ENCODE measurements at places on chromosomes 7 and 10.

GRCh38 chr10:117640406-117640805 lies 97.9 kb downstream of the EMX2 start:
- DNase-seq = no peak

- DNase-seq = no peak
Observed at GRCh38 chr7:49666764-49667163, 106.7 kb upstream of the VWC2 start.

GRCh38 chr7:151752816-151753595 lies 123.9 kb downstream of the PRKAG2 start:
- DNase-seq = no peak

GRCh38 chr7:21718391-21718790 lies 175.6 kb downstream of the DNAH11 start:
- DNase-seq = no peak

DNA sequence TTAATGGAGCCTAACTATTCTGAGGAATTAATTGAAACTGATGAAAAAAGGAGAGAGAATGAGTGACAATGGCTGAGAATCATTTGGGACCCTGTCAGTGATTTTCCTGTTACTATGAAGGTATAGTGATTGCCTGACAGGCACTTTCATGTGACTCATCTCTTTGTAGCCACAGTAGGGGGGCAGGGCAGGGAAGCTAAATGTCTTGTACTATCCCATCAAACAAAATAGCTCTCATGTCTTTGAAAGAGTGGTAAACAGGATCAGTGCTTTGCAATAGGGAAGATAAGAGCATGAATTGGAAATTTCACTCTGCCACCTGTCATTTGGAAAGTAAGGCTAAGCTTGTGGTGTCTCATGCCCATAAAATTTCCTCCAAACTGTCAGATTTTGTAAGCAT lies 94.5 kb upstream of the GSDME start:
- no peak for DNase-seq

- no peak for DNase-seq
Observed at GRCh38 chr7:4065190-4065589, 616.9 kb upstream of the FOXK1 start.

DNA sequence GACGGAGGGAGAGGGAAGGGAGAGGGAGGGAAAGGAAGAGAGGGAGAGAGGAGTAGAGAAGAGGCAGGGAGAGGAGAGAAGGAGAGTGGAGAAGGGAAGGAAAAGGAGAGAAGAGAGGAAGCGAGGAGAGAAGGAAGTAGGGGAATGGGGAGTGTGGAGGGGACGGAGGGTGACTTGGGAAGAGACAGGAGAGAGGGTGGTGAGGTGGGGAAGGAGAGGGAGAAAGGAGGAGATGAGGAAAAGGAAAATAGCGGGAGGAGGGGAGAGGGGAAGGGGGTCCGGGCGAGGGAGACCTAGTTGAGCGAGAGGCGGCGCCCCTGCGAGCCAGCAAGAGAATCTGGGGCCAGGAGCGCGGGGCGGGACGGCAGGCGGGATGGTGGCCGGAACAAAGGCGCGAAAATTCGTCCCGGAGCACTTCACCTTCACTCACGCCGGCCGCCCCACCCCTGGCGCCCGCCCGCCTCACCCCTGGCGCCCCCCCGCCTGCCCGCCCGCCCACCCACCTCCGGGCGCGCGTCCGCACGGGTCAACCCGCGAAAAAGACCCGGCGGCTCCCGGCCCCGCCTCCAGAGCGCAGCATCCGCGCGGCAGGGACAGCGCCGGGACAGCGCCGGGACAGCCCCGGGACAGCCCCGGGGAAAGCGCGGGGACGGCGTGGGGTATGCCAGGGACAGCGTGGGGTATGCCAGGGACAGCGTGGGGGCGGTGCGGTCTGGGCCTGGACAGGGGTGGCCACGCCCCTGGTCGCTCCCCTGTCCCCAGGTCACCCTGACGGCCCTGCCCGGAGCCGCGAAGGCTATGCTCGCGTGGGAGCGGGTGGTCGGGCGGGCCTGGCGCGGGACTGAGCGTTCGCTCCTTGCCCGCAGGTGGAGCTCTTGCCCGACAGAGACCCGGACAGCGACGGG lies 4.2 kb downstream of the VSTM2A start:
- no peak for DNase-seq

DNA sequence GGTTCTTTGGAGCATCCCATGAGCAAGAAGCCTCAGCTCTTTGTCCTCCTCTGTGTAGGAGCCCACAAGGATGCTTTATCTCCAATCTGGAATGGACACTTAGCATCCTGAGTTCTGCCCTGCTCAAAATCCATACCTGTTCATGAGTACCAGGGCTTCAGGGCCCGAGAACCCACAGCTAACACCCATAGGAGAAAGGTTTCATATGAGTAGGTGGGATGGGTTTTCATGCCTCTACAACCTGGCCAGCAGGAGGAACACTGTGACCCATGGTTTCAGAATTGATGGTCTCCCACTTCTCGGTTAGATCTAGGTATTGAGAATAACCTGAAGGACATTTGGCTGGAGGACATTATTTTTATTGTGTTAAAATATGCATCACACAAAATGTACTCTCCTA lies 57.8 kb downstream of the TBXAS1 start:
- DNase-seq = no peak

DNA sequence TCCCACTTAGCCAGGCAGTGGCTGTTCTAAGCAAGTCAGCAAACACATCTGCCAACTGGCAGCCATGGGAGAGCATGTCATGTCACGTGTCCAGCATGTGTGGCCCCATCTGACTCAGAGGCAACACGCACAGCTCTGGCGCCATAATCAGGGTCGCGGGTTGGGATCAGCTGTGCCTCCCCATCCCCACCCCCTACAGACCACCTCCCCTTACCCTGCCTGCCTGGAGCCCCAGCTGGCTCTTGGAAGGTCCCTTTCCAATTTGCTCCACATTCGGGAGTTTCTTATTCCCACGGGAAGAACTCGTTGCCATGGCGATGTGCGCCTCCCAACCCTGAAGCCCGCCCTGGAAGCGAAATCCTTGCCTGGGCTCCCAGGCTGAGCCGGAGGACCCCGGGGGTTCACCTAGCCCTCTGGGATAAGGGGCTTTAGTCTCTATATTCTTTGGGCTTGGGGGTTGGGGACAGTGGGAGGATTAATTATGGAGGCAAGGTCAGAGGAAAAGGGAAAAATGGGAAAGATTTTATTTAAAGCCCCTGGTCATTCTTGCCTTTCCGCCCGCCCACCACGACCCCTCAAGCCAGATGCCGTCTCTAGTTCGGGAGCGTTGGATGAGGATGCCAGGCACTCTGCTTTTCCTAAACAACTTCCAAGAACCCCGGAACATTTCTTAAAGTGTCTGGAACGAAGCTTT lies 283.7 kb downstream of the ZEB1 start:
- DNase-seq = no peak

DNA sequence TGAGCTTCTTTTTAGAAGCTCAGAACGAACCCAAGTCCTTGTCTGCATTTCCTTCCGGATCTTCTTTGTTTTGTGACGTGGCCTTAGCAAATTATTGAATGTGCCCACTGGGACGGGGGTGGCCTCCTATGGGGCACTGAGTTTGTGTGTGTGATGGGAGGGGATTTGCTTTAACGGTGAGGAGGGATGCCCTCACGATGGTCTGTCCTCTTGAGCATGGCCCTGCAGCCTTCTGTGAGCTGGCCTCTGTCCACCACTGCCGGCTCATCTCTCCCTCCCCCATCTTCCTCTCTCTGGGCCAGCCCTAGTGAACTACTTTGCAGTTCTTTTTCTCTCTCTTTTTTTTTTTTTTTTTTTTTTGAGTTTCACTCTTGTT lies 62.9 kb upstream of the MKRN1 start:
- no peak for DNase-seq

- DNase-seq = no peak
Observed at GRCh38 chr10:63169624-63170023, 36.5 kb downstream of the NRBF2 start.

GRCh38 chr10:86288695-86289576 lies 77.7 kb downstream of the GRID1 start:
- DNase-seq = no peak

GRCh38 chr10:15841696-15842095 lies 18.6 kb downstream of the MINDY3 start:
- peak; percentile 26 for DNase-seq

DNA sequence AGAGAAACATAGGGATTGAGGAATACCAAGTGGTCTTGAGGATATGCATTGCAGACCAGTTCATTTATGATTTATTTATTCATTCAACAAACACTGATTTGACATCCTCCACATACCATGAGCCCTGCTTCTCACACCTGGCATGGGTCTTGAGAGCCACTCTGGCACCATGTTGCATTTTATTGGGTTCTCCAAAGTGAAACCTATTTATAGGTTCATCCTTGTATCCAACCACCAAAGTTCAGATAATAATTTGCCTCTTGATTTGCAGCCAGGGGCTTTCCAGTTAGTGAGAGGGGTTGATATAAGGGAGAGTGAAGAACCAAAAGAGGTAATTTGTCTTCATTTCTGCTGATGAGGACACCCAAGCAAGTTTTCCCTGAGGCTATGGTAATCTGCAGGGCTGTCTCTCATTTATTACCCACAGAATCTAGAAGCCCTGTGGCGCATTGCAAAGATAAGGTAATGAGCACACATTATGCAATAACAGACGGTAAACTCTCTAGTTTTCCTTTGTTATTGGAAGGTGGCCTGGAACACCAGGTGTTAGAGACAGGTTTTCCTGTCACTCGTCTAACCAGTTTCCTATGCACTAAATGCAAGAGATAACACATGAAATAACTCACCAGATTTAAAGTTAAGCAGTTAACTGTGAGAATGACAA lies 28.8 kb upstream of the ICA1 start:
- no peak for DNase-seq

DNA sequence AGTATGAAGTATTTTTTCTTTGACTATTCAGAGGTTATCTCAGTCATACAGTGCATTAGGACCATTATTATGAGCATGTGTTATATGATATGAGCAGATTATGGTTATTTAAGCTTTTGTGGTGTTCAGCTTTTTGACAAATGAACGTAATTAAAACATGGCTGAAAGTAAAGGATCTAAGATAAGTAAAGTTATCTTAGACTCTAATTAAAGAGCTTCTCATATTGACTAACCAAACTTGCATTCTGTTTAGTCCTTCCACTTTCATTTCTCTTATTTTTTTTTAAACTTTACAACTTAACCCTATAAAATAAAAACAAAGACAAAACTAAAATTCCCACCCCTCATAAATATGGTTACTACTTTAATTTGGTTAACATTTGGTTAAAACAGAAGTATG lies 6.9 kb upstream of the GPR85 start:
- DNase-seq = no peak

- no peak for DNase-seq
Observed at GRCh38 chr7:80273327-80273726, 138.7 kb downstream of the GNAI1 start.

DNA sequence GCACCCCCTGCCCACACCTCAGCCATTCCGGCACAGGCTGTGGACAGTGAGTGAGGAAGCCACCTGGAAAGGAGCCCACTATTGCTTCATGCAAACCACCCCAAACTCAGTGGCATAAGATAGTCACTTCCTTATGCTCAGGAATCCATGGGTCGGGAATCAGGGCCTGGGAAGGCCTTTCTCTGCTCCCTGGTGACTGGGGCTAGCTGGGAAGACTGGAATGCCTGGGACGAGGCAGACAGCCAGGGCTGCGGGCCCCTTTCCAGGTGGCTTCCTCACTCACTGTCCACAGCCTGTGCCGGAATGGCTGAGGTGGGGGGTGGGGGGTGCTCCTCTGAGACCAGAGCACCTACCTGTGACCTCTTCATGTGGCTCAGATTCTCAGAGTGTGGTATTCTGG lies 74.1 kb upstream of the GRB10 start:
- DNase-seq = no peak

- DNase-seq = peak; percentile 61
Observed at GRCh38 chr10:114879541-114880158, 58.1 kb downstream of the FHIP2A start.

DNA sequence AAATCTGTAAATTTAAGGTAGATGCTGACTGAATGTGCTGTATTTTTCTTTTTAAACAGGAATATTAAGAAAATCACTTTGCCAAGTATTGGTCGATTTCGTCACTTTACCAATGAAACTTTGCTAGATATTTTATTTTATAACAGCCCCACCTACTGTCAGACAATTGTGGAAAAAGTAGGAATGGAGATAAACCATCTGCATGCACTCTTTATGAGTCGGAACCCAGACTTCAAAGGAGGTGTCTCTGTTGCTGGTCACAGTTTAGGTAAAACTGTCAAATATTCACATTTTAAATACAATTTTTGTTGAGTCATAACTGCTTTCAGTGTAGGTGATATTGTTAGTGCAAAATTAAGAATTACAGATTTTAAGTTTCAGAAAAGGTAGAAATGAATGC lies 25.2 kb downstream of the SEC23IP start:
- DNase-seq = peak; percentile 23

DNA sequence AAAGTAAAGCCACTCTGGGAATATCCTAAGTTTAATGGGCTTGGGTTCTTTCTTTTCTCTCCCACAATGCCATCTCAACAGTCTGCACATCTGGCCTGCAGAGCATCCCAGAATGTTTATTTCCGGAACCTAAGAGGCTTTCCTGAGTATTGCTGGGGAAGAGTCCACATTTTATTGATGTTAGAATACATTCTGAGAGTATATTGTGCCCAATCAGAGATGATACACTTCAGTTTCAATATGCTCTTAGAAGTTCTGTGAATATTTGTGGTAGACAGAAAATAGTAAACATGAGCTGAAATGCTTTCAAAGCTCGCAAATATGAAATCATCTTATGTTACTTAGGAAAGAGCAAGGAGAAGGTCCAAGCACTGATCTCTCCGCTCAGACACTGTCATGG lies 200.6 kb downstream of the TWIST1 start:
- DNase-seq = no peak

DNA sequence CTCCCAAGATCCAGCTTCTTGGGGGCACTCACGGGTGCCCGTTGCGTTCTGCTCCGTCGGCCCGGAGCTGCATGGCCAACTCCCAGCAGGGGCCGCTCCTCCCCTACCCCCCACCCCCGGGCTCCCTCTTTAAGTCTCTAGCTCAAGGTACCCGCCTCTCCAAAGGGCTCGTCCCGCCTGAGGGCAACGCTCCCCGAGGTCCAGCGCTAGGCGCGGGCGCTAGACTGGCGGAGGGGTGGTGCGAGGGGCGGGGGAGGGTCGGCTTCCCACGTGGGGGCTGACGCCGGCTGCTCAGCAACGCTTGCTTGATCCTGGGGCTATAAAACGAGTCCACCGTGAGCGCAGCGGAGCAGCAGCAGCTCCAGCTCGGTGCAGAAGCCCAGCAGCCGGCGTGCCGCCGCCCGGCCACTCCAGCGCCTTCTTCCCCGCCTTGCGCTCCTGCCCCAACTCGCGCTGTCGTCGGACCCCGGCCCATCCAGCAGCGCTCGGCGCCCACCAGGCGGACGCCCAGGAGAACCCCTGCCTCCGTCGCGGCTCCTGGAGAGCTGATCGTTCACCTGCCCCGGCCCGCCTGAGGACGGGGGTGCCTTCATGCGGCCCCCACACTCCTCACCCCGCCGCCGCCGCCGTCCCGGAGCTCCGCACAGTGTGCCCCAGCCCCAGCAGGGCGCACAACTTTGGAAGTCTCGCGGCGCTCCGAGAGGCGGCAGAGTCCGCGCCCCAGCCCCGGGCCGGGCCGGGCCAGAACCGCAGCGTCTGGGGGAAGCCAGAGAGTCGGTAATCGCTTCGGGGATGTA lies at the start of gene ADRA2A:
Gene ADRA2A (plus strand): TSS at position 348 of the 797 bp plus-strand sequence. CDS start 968 bp downstream, outside the sequence.
- peak; percentile 77 for DNase-seq

Data from Kasumi-1 (cell line).